Activated CD4-positive, alpha-beta T cell treated with anti-CD3 and anti-CD28 coated beads, Interleukin-2, amount 10 ng/mL, durations not matched to agents 24 days and 14 days (primary cell): ENCODE measurements at places on chromosomes 7 and 10. TPM values are rescaled to one million over a fixed set of nuclear protein-coding genes. Genes with fewer than 3 reads are reported as not detected.
A peak's percentile ranks its signal among the peaks of the same experiment; 100 is the strongest.

Gene PRKG1
- total RNA-seq = not detected in 2 replicates

Gene PIP
- not detected in 2 replicates for total RNA-seq

Gene NKX1-2
- total RNA-seq = not detected in 2 replicates

Gene ERV3-1
- total RNA-seq = 7.4 and 9.5 TPM in 2 replicates

Gene SLC13A4
- total RNA-seq = not detected in 2 replicates

Gene AGAP5
- total RNA-seq = 10.1 and 13.9 TPM in 2 replicates

Gene IL6
- 0.35 and 0.64 TPM in 2 replicates for total RNA-seq

Gene HIBADH
- 21.5 and 22.6 TPM in 2 replicates for total RNA-seq

Gene UTF1
- 0.17 and 0.19 TPM in 2 replicates for total RNA-seq

- peaks cover 36% of the 10 kb centered on the region for H3K4me1 ChIP-seq
- no peaks in the 10 kb centered on the region for H3K27me3 ChIP-seq
- H3K36me3 ChIP-seq = peaks cover 16% of the 10 kb centered on the region
- peak overlapping the region; percentile 62 for H3K27ac ChIP-seq
These were observed 1.4 kb downstream of the SFR1 start for GRCh38 chr10:104123397-104123796.

DNA sequence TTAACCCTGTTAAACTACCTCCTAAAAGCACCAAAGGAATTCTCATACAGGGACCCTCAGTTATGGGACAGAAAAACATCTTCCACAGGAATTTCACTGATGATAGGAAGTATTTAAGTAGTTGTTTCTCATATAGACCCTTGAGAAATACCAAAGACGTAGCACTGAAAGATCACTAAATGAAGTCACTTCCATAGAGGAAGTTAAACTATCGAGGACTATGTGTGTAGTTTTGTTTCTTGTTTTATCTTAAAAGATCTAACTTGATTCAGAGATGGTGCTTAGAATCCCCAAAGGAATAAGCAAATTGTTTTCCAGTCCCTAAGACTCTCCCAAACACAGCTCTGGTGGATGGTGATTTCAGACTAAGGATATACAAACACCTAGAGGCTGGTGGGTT, 94.8 kb upstream of the AFAP1L2 start:
- H3K36me3 ChIP-seq = peaks cover 30% of the 10 kb centered on the region
- peak overlapping the region; percentile 89 for H3K27ac ChIP-seq
- peak overlapping the region; percentile 64 for H3K4me3 ChIP-seq
- no peak for DNase-seq
- peaks cover 58% of the 10 kb centered on the region for H3K4me1 ChIP-seq

- H3K4me3 ChIP-seq = no peak overlapping the region
- H3K4me1 ChIP-seq = no peaks in the 10 kb centered on the region
- no peaks in the 10 kb centered on the region for H3K36me3 ChIP-seq
- H3K27ac ChIP-seq = no peak overlapping the region
- no peaks in the 10 kb centered on the region for H3K27me3 ChIP-seq
These were observed 720.2 kb upstream of the FZD8 start for GRCh38 chr10:36362257-36362656.

GRCh38 chr7:137757146-137757925, 89.4 kb downstream of the DGKI start:
- H3K4me3 ChIP-seq = no peak overlapping the region
- no peak overlapping the region for H3K27ac ChIP-seq
- H3K4me1 ChIP-seq = no peaks in the 10 kb centered on the region

- H3K4me1 ChIP-seq = no peaks in the 10 kb centered on the region
- H3K36me3 ChIP-seq = no peaks in the 10 kb centered on the region
- no peak for DNase-seq
- H3K27ac ChIP-seq = no peak overlapping the region
- H3K4me3 ChIP-seq = no peak overlapping the region
These were observed 33.3 kb downstream of the EGFR start for GRCh38 chr7:55052081-55052480.

DNA sequence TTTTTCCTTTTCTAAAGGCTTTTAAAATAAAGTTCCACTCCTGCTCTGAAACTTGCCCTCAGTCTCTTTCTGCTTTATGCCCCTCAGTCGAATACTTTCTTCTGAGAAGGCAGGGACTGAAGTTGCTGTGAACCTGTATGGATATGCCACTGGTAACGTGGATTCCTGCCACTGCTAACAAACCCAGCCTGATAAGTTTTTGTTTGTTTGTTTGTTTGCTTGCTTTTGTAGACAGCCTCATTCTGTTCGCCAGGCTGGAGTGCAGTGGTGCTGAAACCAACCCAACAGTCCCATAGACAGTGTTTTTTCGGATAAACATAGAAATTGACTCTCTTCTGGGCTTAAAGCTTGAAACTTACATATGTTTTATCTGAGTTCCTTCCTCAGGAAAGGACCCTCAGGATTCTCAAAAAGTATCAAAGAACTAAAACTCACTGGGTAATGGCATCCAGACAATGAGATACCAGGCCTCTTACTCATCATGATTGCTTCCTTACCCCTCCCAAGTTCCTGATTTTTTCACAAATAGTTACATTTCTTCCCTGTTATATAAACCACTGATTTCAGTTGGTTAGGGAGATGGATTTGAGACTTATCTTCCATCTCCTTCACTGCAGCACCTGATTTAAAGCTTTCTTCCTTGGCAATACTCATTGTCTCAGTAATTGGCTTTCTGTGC, 273.6 kb downstream of the SDHAF3 start:
- no peak overlapping the region for H3K27ac ChIP-seq
- no peaks in the 10 kb centered on the region for H3K27me3 ChIP-seq

- H3K4me3 ChIP-seq = no peak overlapping the region
- no peaks in the 10 kb centered on the region for H3K4me1 ChIP-seq
- H3K27me3 ChIP-seq = no peaks in the 10 kb centered on the region
- no peak overlapping the region for H3K27ac ChIP-seq
- no peak for DNase-seq
These were observed 691.1 kb downstream of the PHTF2 start for GRCh38 chr7:78489476-78490240.

GRCh38 chr10:36116731-36117130, 474.6 kb upstream of the FZD8 start:
- H3K27ac ChIP-seq = no peak overlapping the region
- H3K27me3 ChIP-seq = no peaks in the 10 kb centered on the region
- H3K36me3 ChIP-seq = no peaks in the 10 kb centered on the region
- no peaks in the 10 kb centered on the region for H3K4me1 ChIP-seq
- H3K4me3 ChIP-seq = no peak overlapping the region

DNA sequence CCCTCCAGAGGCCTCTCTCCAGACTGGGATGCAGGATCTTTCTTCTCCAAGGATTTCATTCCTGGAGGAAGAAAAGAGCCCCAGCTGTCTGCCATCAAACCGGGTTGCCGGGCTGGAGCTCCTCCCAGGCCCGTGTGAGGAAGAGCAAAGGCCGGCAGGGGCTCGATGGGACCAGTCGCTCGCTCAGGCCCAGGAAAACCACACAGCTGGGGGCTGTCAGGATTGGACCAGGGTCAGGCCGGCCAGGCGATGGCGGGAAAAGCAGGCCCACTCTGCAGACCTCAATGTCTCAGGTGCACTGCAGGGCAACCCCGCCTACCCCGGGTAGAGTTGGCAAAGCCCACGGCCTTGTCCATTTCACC, 98.1 kb upstream of the DNAAF5 start:
- peaks cover 14% of the 10 kb centered on the region for H3K36me3 ChIP-seq
- H3K4me3 ChIP-seq = no peak overlapping the region
- H3K27me3 ChIP-seq = no peaks in the 10 kb centered on the region
- DNase-seq = no peak
- H3K4me1 ChIP-seq = no peaks in the 10 kb centered on the region

DNA sequence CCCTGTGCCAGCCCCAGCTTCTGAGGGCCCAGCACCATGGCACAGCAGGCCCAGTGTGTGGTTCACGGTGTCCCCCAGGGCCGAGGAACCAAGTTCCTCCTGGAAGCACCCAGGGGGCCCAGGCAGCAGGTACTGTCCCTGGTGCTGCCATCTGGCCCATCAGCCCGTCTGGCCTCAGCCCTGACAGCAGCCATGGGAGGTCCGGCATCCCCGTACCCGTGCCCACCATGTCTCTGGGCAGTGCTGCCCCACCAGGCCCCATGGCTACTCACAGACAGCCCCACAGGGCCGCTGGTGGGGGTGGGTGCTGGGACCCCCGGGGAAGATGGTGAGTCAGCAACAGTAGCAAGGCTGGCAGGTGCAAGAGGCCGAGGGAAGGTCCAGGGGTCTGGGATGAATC, 32.8 kb downstream of the STK32C start:
- H3K27me3 ChIP-seq = no peaks in the 10 kb centered on the region
- no peak overlapping the region for H3K4me3 ChIP-seq
- no peak for DNase-seq
- no peaks in the 10 kb centered on the region for H3K36me3 ChIP-seq
- H3K27ac ChIP-seq = no peak overlapping the region

GRCh38 chr10:48363617-48364355, 57.3 kb downstream of the MAPK8 start:
- H3K27ac ChIP-seq = no peak overlapping the region
- no peaks in the 10 kb centered on the region for H3K36me3 ChIP-seq
- peak; percentile 80 for DNase-seq
- H3K4me1 ChIP-seq = peaks cover 4% of the 10 kb centered on the region
- no peak overlapping the region for H3K4me3 ChIP-seq

GRCh38 chr7:32161708-32162107, 91.5 kb upstream of the PDE1C start:
- no peaks in the 10 kb centered on the region for H3K27me3 ChIP-seq
- H3K36me3 ChIP-seq = no peaks in the 10 kb centered on the region
- H3K27ac ChIP-seq = no peak overlapping the region
- no peak for DNase-seq
- H3K4me1 ChIP-seq = no peaks in the 10 kb centered on the region
- H3K4me3 ChIP-seq = no peak overlapping the region

GRCh38 chr10:131071721-131072120, 239.8 kb downstream of the TCERG1L start:
- H3K27me3 ChIP-seq = no peaks in the 10 kb centered on the region
- no peak overlapping the region for H3K4me3 ChIP-seq
- no peaks in the 10 kb centered on the region for H3K4me1 ChIP-seq
- H3K27ac ChIP-seq = no peak overlapping the region
